ENCODE measurements at places on chromosomes 7 and 10. TPM values are rescaled to one million over a fixed set of nuclear protein-coding genes. Genes with fewer than 3 reads are reported as not detected.
A peak's percentile ranks its signal among the peaks of the same experiment; 100 is the strongest.

Gene NYAP1
- total RNA-seq, result 2.1 TPM

Gene NEUROG3
- total RNA-seq, result not detected

Gene C10orf67
- total RNA-seq, result not detected

Gene ARMH3
- 5.3 TPM for total RNA-seq

Gene CHST15
- total RNA-seq, result 72.9 TPM

Gene PRDX3
- total RNA-seq, result 160 TPM

Gene ZYX
- 11.8 TPM for total RNA-seq

Gene TUBB8
- total RNA-seq, result not detected

Gene CRYGN
- total RNA-seq, result not detected

Gene INTS1
- 38.2 TPM for total RNA-seq

GRCh38 chr10:48934672-48935501 lies 4.8 kb downstream of the LRRC18 start:
- no peak for DNase-seq

GRCh38 chr10:100551738-100552137 lies 16.0 kb downstream of the HIF1AN start:
- DNase-seq, result no peak

DNA sequence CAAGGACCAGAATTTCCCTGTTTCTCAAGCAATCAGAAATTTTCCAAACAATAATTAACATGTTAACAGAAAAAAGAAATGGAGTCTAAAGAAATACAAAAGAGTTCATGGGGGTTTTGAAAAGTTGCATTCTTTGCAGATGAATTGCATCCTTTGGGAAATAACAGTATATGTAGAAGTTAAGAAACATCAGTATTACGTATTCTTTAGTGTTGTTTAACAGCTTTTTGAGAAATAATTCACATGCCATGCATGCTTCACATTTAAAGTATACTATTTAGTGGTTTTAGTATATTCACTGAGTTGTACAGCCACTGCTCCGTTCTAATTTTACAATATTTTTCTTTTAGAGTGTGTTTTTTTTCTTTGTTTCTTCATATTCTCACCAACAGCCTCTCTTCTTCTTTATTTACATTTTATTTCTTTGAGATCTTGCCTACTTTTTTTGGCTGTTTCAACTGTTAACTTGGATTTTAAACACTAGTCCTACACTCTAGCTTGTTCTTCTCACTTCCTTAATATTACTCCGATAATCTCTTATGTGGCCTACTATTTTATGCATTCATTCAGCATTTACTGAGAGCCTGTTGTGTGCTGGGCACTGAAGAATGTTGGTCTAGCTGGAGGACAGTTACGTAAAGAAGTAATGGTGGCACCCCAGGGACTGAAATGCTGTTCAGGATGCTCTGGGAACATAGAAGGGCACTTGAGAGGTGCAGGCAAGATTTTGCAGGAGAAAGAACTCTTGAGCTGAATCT lies 330.1 kb downstream of the EXOC4 start:
- peak; percentile 37 for DNase-seq

GRCh38 chr7:79789584-79790345 lies 336.3 kb upstream of the MAGI2 start:
- DNase-seq, result no peak

- DNase-seq, result no peak
Measured at GRCh38 chr10:131726076-131726880, 174.5 kb upstream of the PPP2R2D start.

- no peak for DNase-seq
Measured at GRCh38 chr7:123573341-123573740, 15.7 kb upstream of the NDUFA5 start.

GRCh38 chr7:47128700-47129099 lies 453.2 kb downstream of the TNS3 start:
- no peak for DNase-seq

- DNase-seq, result peak; percentile 79
Measured at GRCh38 chr7:94655848-94656657, at the start of gene SGCE. TSS of gene SGCE (minus strand) at chr7:94656133. CDS start at chr7:94656098, 35 bp downstream.

- DNase-seq, result no peak
Measured at GRCh38 chr7:129713544-129713943, 102.0 kb downstream of the NRF1 start.

GRCh38 chr7:99014113-99014985 lies 129.6 kb downstream of the SMURF1 start:
- DNase-seq, result no peak

- DNase-seq, result no peak
Measured at GRCh38 chr10:1942478-1942877, 205.2 kb upstream of the ADARB2 start.

- DNase-seq, result no peak
Measured at GRCh38 chr10:71767420-71768035, 5.8 kb downstream of the VSIR start.

DNA sequence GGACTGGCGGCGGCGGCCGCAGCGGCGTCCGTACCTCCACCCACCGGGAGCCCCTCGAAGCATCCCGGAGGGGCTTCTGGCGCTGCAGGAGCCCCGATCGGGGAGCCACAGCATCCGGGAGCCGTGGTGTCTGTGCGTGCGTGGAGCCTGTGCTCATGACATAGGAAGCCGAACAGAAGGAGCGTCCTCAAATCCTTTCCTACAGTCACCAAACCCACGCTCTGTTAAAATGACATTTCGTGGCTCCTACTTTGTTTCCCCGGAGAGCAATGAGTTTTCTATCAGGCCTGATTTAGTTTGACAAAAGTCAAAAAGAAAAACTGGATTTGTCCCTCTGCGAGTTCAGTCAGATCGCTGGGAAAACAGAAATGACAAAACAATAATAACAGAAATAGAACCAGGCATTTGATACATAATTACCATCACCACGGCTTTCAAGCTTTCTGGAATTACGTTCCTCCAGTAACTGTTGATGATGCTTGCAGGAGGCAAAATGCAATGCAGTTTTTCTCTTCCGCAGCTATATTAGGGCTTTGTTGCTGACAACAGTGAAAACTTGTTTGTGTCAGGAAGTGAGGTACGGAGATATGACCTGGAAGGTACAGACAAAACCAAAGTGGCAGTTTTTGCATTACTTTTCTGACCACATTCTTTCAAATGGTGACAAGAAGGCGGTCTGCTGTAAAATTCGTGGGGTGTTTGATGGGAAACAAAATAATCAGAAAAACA lies 219.3 kb upstream of the MKLN1 start:
- peak; percentile 58 for DNase-seq

DNA sequence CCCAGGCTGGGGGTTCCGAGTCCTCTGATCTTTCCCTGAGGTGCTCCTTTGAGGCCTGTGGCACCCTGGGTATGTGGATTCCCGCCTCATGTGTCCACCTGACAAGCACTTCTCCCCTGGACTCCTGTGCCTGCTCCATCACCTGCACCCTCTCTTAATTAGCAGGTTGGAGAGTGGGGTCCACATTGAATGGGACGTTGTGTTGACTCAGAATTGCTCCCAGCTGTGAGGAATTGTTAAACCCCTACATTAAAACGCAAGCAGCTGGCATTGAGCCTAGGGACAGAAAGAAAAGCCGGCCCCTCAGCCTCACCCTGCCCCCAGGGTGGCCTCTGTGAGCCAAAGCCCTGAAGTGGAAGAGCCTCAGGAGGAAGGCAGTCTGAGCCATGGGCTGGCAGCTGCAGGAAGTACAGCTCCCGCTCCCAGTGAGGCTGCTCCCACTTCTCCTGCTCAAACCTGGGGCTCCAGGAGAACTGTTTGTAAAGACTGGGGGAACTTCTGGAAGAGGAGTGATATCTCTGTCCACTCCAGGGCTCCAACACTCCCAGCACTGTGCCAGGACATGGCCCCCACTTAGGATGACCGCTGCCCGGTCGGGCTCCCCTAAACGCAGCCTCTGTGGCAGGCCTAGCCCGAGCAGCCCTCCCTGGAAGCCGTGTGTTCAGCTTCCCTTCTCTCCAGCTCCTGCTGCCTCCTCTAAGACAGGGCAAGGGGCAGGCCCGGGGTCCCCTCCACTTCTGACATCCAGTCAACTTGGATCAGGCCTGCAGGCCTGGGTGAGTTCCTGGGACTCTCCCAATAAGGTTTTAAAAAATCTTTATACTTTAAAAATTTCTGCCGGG lies 1.8 kb upstream of the OPN4 start:
- no peak for DNase-seq

DNA sequence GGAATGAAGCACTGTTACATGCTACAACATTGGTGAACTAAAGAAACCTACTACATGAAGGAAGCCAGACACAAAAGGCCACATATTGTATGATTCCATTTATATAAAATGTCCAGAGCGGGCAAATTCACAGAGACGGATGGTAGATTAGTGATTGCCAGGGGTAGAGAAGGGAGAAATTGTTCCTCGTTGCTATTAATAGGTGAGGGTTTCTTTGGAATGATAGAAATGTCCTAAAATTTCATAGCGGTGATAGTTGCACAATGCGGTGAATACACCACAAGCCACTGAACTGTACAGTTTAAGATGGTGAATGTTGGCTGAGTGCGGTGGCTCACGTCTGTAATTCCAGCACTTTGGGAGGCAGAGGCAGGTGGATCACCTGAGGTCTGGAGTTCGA lies 29.0 kb downstream of the DENND2A start:
- no peak for DNase-seq

- no peak for DNase-seq
Measured at GRCh38 chr7:128119036-128119435, 87.8 kb upstream of the LRRC4 start.

DNA sequence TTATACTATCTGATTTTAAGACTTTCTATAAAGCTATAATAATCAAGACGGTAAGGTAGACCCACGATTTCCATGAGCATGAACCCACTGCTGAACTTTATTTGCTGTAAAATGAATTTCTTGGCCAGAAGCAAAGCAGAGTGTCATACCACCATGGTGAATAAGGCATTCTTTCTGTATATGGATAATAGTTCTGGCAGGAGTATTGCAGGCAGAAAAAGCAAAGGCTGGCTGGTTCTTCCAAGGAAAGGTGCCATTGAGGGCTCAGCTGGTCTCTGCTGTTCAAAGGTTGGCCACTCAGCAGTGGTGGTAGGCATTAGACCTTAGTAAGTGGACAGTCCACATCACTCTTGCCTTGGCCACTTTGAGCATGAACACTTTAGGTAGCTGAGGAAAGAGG lies 104.1 kb upstream of the KCNMA1 start:
- DNase-seq, result no peak

GRCh38 chr7:1679326-1679965 lies 9.4 kb downstream of the ELFN1 start:
- DNase-seq, result no peak

DNA sequence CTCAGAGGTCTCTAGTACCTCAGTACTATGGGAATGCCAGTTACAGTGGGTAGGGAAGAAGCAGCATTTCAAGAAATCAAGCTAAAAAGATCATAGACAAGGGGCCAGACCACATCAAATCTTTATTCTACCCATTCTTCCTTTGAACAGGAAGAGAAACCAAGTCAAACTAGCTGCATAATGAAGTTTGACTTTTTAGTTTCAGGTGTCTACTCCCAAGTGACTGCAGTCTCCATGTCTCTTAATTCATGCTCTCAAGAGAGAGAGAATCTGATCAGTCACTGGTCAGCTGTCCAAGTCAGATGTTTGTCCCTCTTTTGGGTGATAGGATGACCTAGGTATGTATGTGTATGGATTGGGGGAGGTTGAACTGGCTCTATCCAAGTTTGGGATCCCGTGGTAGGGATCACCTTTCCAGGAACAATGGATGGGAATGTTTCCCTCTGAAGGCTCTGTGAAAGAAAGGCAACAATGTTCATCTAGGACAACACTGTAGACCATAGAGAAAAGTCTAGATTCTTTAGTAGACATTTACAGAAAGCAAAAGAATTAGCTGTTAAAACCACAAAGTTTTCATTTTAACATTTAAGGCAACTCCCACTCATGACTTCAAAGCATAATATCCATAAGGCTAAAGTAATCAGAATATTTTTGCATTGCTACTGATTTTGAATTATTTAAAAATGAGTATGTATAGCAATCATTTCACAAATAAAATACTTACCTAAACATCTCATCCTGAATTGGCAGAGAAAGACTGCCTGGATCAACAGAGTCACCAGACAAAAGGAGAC lies 30.1 kb upstream of the PRTFDC1 start:
- no peak for DNase-seq

GRCh38 chr7:438361-438760 lies 81.3 kb downstream of the PDGFA start:
- no peak for DNase-seq

DNA sequence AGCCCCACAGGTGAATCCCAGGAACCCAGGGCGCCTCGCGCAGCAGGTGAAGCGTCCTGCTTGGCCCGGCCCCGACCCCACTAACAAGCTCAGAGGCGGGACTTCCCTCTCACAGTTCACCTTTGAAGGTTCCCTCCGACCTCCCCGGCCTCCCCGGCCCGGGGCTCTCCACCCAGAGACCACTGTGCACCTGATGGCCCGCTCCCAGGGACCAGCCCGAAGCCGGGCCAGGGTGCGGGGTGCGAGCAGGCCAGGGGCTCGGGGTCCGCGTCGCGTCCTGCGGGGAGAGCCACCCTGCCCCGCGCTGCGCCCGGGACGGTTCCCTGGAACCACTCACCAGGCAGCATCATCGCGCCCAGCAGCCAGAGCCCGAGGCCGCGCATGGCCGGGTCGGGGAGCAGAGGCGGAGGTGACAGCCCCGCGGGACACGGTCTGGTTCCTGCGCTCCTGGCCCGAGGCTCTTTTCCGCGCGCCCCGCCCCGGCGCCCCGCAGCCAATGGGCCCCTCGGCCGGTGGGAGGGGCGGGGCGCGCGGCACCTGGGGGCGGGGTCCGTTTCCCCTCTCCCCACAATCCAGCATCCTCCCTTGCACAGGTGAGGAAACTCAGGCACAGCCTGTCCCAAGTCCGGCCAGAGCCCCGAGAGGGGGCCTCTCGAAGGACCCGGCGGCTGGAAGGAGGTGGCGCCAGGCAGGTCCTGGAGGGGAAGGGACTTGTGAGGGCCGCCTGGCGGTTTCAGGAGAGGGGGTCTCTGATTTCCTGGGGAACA lies at the start of gene ADAM8:
ADAM8 (minus strand) TSS at position 434 of the 767 bp plus-strand sequence; CDS start at position 383, 51 bp downstream.
- no peak for DNase-seq

DNA sequence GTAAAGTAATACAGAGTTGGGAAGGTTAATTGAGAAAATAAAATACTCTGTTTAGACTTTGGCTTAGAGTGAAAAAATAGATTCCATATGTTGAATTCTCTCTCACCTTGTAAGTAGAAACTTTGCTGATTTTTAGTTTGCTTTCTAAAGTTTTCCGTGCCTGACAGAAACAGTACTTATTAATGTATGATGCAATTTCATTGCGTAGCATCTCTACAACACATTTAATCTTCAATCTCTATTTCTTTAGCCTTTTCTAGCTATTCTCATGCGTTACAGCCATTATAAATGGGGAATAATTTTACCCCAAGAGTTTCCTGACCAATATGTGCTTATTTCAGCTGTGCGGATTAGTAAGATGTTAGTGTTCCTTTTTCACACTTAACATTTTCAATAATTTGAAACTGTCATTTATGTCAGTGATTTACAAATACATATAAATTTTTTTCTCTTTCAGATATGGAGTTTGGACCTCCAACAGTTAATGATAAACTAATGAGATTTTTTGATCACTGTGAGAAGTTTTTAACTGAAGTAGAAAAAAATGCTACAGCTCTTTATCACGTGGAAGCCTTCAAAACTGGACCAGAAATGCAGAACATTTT lies 3.3 kb downstream of the MINPP1 start:
- DNase-seq, result no peak

GRCh38 chr7:112080441-112080840 lies 125.8 kb downstream of the DOCK4 start:
- peak; percentile 80 for DNase-seq

GRCh38 chr10:102604439-102604841 lies 39.8 kb upstream of the TRIM8 start:
- no peak for DNase-seq
